Frontal cortex (tissue), 4 donors: ENCODE measurements at places on chromosomes 13 and 19.

DNA sequence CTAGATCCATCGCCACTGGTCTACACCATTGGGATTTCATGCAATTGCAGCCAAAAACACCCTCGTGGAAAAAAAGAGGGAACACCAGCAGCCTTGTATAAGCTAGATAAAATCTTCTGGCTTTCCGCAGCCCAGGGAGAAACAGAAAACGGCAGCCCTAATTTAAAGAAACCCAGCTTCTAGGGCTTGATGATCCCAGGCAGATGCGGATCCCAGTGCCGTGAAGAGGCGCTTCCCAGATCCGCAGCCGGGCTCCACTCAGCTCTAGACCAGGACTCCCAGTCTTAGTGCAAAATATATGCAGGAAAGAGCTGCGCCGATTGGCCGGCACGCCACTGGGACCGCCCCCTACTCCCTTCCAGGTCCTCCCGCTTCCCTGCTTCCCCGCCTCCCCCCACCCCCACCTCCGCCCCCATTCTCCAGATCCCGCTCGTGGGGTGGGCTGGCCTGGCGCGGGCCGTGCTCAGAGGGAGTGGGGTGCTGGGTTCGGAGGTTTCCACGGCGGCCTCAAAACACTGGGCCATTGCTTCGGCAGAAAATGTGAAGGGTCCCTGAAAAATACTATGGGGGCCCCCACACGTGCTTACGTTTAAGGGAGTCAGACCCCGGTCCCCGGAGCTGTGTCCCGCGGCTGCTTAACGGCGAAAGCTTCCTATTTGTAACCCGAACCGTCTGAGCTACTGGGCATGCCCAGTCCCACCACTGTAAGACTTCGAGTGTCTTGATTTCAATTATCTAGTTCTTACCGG, 63.1 kb downstream of the SERP2 start:
- peak; percentile 83 for DNase-seq

- DNase-seq, result no peak
Observed at GRCh38 chr19:33946535-33947264, 150.0 kb downstream of the KCTD15 start.

DNA sequence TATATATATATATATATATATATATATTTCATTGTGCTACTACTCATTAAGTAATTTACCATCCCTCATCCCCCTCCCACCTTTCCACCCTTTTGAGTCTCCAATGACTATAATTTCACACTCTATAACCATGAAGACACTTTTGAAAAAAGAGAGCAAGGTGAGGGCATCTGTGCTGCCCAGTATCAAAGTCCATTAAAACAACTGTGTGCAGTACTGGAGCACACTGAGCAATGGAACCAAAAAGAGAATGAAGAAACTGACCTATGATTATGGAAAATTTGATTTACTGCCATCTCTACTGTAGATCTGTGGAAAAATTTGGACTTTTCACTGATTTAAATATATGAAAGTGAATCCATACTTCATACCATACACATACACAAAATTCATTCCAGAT, 217.9 kb downstream of the COL4A1 start:
- no peak for DNase-seq

DNA sequence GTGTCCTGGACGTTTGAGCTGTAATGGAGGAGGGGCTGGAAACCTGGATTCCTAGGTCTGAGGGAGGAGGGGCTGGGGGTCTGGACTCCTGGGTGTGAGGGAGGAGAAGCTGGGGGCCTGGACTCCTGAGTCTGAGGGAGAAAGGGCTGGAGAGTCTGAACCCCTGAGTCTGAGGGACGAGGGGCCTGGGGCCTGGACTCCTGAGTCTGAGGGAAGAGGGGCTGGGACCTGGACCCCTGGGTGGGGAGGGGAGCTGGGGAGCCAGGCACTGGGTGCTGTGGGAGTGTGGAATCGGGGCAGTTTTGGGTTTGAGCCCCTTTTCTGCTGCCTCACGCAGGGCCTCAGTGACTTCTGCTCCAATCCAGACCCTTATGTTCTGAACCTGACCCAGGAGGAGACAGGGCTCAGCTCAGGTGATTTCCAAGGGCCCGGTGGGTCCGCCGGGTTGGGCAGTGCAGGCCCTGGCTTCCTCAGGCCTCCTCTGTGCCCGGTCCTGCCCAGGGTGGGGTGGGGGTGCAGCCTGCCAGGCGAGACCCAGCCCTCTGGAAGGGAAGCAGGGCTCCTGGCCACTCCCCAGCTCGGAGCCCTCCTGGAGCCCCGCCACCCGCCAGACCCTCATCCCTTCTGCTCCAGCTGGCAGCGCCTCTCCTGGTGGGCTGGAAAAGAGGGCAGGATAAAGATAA, 14.4 kb downstream of the TTYH1 start:
- no peak for DNase-seq

DNA sequence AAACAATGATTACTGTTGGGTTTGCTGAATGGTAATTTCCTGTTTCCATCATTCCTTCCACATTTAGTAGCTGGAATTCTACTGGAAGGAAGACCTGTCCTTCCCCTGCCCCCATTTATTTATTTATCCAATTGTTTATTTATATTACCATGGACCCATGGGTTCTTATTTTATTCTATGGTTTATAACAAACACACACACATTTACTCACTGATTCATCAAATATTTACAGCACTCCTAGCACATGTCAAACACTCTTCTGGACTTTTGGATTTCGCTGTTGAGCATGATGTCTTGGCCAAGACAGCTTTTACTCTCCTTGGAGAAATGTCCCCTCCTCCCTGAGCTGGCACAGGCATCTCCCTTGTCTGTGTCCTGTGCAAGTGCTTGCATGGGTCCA, 227.8 kb upstream of the MAB21L1 start:
- no peak for DNase-seq
